ELF-1 (cell line): ENCODE measurements at places on chromosomes 7 and 10.

GRCh38 chr10:32959006-32959920 lies 1.2 kb upstream of the ITGB1 start:
- no peak for DNase-seq

GRCh38 chr7:6536262-6537260 lies 14.7 kb downstream of the GRID2IP start:
- peak; percentile 62 for DNase-seq

GRCh38 chr10:127290850-127291249 lies 94.5 kb upstream of the INSYN2A start:
- DNase-seq, result no peak

DNA sequence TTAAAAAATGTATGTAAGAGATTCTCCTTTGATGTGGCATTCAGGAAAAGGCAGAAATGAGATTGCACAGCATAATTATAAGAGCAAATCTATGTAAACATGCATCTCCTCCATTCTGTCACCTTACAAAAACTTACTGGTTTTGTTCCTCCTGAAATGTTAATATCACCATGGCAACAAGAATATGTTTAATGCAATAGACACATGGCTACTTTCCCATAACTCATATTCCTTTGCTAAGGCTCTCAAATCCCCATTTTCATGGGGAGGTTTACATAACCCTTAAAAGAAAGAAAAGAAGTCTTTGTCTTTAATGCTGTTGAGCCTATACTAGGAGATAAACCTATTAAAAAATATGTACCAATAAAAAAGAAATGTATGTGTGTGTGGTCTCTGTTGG lies 136.2 kb downstream of the ANK3 start:
- no peak for DNase-seq

DNA sequence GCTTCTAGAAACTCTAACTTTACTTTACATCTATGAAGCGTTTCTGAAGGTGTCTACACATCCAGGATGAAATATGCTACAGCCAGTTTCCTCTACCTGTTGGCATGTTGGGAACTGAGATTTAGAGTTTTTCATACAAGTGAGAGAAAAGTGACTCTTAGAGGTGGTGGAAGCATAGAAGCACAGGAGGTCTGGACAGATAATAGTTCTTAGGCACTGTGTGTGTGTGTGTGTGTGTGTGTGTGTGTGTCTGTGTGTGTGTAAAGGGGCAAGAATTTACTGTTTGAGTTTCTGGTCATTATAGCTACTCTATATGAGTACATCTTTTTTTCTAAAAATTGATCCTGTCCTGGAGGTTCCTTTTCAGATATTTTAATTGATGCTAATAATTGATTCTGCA lies 110.7 kb upstream of the MTPN start:
- DNase-seq, result no peak

DNA sequence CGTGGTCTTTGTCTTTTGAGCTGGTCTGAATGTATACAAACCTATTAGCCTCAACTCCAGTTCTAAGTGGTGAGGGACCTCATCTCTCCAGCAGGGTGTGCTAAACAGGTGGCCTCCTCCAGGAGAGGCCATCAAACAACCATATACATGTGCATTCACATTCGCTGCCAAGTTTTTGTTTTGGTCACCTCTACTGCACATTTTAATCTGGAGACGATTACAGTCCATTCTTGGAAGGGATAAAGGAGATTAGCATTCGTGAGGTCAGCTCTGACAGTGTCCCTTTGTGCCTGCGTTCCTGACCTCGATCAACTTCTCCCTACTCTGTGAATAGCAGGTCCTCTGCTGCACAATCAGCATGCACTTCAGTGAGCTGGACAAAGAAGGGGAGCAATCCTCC lies 60.8 kb downstream of the RHOBTB1 start:
- DNase-seq, result peak; percentile 28

DNA sequence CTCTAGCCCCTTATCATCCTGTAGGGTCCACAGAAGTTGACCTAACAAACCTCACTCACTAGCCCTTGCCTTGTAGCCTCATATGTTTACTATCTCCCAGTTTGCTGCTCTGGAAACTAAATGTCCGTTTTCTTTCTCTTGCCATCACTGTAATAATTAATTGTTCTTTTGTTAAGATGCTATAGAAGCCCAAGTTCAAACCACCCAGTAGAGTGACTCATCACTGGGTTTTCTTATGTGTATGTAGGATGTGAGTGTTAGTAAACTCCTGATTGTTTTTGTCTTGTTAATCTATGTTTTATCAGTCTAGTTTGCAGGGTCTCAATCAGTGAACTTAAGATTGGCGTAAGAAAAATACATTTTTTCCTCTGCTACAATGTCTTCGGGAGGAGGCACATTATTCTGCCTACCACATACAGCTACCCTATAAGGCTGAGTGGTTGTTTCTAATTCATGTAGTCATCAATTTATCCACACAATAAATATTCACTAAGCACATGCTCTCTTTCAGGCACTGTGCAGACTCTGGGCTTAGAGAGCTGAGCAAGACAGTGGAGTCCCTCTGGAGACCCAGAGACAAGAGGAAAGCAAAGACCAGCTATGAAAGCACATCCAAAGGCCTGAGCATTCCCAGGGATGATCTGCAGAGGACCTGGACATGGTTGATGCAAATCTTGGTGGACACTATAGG lies 474.1 kb upstream of the AKR1E2 start:
- DNase-seq, result no peak

DNA sequence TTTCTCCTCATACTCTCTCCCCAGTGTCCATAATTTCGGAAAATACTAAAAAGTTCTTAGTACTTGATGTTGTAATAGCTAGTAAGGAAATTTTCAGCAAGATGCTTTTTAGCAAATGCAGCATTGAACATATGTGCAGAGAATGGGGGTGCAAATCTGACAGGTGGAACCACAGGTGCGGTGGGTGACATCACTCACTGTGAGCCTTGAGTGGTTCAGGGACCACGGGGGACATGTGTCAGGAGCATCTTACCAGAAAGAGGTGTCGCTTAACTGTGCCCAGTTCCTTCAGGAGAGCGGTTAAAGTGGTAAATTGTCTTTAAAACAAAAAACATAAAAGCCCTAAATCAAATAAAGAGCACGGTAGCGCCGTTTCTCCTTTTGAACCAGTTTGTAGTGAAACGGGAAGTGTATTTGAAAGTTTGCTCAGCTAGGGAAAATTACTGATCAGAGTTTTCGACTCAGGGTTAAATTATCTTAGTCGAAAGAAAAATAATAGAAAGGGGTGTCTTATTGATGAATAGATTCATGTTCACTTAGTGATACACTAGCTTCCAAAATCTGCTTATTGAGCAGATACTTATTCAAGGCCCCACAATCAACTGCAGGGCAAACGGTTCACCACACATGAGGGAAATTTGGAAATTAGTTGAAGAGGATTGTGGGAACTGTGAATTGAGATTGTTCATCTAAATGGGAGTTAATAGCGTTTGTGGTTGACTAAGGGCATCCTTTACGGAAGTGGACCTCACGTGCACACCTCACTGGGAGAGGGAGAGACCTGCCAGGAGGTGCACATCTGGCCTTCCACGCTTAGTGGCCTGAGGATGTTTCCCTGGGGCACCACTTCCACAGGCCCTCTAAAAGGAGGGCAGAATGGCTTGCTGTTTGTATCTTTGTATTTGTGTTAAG lies 12.7 kb downstream of the CUL1 start:
- no peak for DNase-seq

DNA sequence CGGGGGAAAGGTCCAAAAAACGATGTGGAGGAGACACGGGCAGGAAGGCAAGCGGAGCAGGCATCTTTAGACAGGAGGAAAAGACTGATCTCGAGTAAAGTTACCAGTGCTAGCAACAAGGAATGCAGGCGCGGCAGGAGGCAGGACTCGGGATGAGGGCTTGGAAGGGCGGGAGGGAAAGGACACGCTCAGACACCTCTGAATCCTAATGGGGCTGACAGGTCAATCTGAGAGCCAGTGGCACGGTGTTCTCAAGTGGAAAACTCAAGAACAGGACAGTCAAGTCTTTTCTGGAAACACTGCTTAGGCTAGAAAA lies 155.3 kb upstream of the COBL start:
- peak; percentile 64 for DNase-seq

GRCh38 chr7:78041423-78041822 lies 242.8 kb downstream of the PHTF2 start:
- DNase-seq, result no peak

DNA sequence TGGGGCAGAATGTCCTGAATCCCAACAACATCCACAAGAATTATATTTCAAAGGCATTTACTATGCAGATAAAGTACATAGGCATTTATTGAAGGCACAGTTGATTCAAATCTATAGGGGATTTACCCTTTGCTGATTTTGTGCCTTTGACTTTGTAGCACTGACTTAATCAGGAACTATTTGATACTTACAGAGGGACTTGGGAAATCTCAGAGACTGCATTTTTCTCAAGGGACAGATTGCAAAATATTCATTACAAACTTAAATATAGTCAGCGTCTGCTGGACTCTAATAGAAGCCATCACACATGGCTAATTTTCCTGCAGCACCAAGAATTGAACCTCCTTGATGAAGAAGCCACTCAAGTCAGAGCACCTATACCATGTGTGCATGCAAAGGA lies 44.9 kb downstream of the FAS start:
- DNase-seq, result no peak

DNA sequence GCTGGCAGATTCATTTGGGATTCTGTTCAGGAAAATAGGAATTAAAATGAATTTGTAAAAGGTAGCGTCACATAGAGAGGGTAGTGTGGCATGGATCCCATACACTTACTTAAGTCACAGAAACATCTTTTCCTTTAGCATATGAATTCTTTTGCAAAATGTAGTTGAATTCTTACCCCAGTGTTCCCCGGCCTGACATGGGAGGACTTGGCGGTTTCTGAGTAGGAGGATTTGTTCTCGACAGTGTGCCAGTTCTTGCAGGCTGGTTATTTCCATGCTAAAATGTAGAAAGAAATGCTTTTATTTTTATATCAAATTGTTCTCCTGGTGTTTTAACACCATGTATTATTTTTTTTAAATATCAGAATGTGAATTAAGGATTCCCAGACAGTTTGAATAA lies 72.6 kb downstream of the PDSS1 start:
- DNase-seq, result no peak

- no peak for DNase-seq
Measured at GRCh38 chr7:111650456-111650999, 88.2 kb upstream of the IMMP2L start.
